Stimulated activated CD8-positive, alpha-beta memory T cell treated with anti-CD3 and anti-CD28 coated beads, Interleukin-2, amount 100 ng/mL, for 1 hour (primary cell): ENCODE measurements at places on chromosomes 5 and 9.

DNA sequence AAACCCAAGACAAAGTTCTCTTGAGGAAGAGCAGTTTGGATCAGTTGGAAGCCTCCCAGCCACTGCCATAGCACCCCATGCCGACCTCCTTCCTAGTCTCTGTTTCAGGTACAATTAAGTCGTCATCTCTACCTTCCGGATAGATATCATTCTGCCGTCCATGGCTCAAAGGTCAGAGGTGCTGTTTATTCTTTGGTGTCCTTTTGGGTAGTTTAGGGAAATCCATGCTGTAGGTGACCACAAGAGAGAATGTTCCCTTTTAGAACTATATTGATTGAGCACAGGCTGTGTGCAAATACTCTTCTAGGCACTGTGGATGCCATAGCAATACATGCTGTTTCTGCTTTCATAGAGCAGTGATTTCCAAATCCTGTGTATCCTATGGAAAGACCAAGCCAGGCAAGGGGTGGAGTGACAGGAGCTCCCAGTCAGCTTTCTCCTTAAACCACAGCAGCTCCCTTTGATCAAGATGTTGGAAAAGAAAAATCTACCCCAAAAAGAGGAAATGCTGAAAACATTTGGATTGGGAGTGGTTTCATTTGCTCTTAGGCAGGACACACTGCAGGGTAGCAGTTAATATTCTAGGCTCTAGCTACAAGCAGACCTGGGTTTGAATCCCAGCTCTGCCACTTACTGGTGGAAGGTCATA lies 127.9 kb downstream of the PALM2AKAP2 start:
- no peak for DNase-seq

- no peak for DNase-seq
These were observed 101.8 kb upstream of the TAF11L2 start for GRCh38 chr5:17396247-17396646.

GRCh38 chr5:83787631-83788030 lies 67.0 kb upstream of the HAPLN1 start:
- no peak for DNase-seq

DNA sequence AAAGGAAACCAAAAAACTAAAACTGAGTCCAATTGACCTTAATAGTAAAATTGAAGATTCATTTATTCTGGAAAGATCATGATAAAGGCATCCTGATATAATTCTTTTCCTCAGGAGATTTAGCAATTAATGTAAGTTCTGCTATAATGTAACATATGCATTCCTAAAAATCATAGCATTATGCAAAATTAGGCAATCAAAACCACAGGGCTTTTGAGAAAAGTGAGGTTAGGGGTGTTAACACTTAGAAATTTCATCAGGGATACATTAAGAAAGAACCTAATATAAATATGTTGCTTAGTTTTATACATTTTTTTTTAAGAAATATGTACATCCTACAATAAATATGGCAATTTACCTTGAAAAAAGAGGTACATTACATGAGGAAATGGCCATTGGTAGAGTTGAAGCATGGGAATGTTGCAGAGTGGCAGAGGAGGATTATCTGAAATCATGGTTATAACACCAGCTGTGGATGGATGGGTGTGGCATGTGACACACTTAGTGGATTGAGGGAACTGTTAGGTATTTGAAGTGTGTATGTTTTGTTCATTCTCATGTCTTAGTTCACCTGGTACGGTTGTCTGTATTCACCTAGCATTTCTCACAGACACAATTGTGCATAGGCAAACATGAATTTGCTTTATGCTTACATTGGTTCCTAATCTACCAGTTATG lies 51.1 kb downstream of the CCNH start:
- DNase-seq, result no peak

- DNase-seq, result no peak
These were observed 96.7 kb downstream of the CAVIN4 start for GRCh38 chr9:100674419-100675122.

GRCh38 chr5:176735383-176736265 lies 74.7 kb upstream of the UNC5A start:
- DNase-seq, result no peak

- no peak for DNase-seq
These were observed 130.7 kb downstream of the ADAMTS12 start for GRCh38 chr5:33761139-33761538.
